ENCODE measurements at places on chromosomes 2 and 18. TPM values are rescaled to one million over a fixed set of nuclear protein-coding genes. Genes with fewer than 3 reads are reported as not detected.

Gene ANKRD30B
- not detected for total RNA-seq

Gene KIF1A
- total RNA-seq = 2.2 TPM

Gene ONECUT2
- total RNA-seq = 0.31 TPM

Gene PIK3C3
- 44.1 TPM for total RNA-seq

Gene DCDC2C
- total RNA-seq = not detected

Gene CFAP65
- 0.39 TPM for total RNA-seq

Gene TMEM200C
- total RNA-seq = 0.20 TPM

Gene MARCO
- 3.2 TPM for total RNA-seq

DNA sequence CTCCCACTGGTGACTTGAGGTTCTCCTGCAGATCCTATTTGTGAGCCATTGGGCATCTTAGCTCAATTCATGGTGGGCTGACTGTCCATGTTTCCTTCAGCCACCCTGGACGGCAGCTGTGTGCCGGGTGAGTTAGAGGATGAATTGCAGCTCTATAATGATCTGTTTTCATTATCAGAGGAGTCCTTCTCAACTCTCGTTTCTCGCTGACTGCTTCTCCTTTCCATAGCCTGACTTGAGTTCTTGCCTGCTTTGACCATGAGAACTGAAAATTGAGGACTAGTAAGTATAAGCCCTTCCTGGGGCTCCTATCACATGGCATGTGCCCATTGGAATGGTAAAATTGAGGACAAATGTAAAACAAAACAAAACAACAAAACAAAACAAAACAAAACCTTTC lies 121.8 kb downstream of the CDC42EP3 start:
- no peak for DNase-seq

DNA sequence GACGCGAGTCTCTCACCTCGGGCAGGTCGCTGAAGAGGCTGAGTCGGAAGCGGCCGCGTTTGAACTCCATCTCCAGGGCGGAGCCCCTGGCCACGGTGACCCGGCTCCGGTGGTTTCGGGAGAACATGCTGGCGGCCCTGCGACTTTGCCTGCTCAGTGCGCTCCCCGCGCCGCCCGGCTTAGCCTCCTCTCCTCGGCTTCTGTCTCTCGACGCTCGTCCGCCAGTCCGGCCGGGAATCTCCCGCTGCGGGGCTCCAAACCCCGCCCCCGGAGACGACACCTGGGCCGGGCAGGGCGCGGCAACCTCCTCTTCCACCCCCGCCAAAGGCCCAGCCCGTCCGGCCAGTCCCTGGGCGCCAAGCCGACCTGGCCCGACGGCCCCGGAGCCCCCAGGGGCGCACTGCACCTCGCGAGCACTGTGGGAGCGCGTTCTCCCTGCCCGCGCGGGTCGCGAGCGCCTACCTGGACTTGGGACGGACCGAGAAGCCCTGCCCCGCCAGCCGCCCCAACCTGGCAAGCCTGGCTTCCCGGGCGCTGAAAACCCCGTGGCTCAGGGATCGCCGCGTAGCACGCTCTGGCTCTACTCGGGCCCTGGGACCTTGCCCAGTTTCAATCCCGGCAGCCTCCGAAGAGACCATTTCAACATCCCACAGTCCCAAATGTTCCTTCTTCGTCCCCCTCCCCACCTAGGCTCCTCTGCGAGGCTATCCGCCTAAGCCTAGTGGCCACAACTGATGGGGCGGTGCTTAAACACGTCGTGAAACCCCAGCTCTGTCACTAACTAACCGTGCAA lies at the start of gene RTKN:
Gene RTKN (minus strand): TSS at position 248 of the 793 bp plus-strand sequence. CDS start 121 bp downstream, at position 127.
- DNase-seq = peak; percentile 79

DNA sequence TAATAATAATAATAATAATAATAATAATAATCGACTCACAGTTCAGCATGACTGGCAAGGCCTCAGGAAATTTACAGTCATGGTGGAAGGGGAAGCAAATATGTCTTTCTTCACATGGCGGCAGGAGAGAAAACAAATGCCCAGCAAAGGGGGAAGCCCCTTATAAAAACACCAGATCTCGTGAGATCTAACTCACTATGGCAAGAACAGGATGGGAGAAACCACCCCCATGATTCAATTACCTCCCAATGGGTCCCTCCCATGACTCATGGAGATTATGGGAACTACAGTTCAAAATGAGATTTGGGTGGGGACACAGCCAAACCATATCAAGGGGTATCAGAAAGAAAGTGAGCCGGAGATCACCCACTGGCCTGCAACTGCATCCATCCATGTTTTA lies 40.5 kb upstream of the PAPOLG start:
- DNase-seq = no peak

GRCh38 chr2:199471443-199472057 lies 13.8 kb upstream of the SATB2 start:
- peak; percentile 82 for DNase-seq

- DNase-seq = no peak
These were observed 290.4 kb upstream of the ZC3H15 start for GRCh38 chr2:186195696-186196095.

GRCh38 chr2:240204431-240205276 lies 64.2 kb upstream of the OTOS start:
- no peak for DNase-seq

DNA sequence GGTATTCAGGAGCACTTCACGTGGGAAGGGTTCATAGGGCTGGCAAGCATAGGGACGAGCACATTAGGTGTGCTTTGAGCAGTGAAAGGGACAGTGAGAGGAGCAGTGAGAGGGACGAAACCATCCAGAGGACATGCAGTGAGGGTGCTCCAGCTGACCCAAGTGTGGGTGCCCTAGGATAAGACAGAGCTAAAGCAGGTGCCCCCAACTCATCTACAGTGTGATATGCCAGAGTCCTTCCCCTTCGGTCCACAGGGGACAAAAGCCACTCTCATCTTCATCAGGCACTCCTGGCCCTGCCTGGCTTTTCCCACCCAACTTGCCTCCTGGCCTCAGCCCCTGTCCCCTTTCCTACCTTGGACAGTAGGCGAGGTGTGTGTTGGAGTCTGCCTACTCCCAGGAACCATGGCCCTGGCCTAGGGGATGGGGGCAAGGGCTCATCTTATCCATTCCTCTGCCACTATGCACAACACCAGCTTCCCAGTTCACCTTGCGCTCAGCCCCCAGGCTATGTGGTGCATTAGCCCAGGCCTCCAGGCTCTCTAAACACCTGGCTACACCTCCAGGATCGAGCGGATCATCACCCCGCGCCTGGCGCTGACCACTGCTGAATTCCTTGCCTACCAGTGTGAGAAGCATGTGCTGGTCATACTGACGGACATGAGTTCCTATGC lies 16.1 kb upstream of the ANKRD53 start:
- peak; percentile 9 for DNase-seq

GRCh38 chr2:12436935-12437561 lies 279.7 kb upstream of the TRIB2 start:
- no peak for DNase-seq

GRCh38 chr2:118296663-118297062 lies 208.4 kb downstream of the INSIG2 start:
- DNase-seq = no peak

GRCh38 chr2:37168217-37168981 lies 11.6 kb upstream of the EIF2AK2 start:
- DNase-seq = no peak

DNA sequence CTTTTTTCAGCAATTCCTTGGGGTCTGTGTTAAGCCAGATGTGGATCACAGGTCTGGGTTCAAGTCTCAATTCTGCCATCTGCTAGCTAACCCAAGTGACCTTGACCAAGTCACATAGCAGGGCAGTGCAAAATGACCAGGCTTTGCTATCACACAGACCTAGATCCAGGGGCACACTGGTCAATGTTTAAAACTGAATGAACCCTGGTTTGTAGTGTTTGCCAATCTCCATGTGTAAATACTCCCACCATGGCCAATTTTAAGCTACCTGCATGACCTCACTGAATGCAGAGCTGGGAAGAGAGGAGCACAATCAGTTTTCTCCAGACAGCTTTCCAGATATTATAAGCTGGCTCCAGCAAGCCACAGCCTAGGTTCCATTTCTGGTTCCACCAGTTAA lies 142.9 kb downstream of the CHST9 start:
- no peak for DNase-seq

- peak; percentile 80 for DNase-seq
These were observed 36.1 kb upstream of the GPD2 start for GRCh38 chr2:156399950-156400705.

DNA sequence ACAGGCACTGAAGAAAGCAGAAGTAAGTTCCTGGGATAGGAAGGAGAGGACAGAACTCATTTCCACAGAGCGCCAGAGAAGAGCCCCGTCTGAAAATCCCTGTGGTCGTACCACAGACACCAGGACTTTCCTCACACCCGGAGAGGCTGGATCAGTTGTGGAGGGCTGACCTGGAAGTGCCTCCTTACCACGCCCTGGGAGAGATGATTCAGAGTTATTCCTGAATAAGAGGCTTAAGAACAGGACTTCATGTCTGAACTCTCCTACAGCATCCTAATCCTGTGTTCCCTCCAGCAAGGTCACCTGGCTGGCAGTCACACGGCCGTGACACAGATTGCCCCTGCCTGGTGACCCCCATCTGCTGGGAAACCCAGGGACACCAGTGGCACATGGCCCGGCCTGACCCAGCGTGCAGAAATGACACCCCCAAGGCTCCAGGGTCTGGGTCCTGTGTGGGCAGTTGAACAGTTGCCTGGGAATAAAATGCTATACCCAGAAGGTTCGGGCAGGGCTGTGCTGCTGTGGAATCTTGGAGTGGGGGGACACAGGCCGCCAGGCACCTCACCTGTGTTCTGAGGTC lies 105.9 kb downstream of the PXDN start:
- no peak for DNase-seq

DNA sequence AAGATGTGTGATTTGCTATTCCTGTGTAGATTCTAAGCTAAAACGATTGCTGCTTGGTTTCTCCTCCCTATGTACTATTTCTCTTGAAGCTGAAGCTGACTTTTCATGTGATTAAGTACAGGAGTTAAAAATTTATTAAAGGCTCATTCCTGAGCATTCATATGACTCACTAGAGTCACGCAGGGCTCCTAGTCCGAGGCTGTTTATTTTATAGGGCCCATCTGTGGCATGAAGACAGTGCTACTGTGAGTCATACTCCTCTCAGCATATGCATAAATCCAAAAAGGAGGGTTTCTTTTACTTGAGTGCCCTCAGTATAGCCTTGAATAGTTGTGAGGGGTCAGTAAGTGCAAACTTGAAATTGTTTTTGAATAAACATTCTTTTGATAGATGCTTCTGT lies 378.8 kb downstream of the PTPRM start:
- no peak for DNase-seq

DNA sequence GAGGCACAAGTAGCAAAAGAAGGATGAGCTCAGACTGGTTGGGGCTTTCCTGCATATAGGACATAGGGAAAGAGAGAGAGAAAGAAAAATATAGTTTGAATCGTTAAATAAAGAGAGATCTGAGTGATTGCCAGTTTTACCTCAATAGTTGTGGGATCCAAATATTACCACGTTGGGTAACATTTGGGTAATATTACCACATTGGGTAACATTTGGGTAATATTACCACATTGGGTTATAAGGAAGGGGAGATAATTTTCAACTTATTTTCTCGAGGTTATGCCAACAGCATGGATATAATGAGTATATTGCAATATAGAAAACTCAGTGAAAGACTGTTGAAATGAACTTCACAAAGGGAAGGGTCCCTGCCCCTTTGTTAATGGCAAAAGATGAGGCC lies 20.7 kb downstream of the SP140 start:
- DNase-seq = no peak

- DNase-seq = no peak
These were observed 133.2 kb downstream of the ACKR3 start for GRCh38 chr2:236702657-236703372.

DNA sequence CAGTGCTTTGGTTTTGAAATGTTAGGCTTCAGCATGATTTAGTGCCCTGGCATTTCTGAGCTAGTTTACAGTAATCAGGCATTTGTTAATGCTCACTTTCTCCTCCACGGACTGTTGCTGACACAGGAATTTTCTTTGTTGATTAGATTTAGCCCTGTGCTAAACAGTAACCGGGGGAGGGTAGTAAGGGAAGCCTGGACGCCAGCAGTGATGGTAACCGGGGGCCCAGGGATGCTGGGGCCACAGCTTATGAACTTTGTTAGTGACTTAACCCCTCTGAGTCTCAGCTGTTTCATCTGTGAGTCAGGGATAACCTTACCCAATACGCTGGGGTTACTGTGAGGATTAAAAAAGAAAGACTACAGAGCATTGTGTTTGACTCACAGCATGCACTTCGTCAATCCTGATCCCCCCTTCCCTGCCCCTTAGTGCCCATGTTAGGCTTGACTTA lies 33.5 kb downstream of the KLHL29 start:
- DNase-seq = no peak

GRCh38 chr2:121084130-121084680 lies 200.8 kb downstream of the TFCP2L1 start:
- no peak for DNase-seq

DNA sequence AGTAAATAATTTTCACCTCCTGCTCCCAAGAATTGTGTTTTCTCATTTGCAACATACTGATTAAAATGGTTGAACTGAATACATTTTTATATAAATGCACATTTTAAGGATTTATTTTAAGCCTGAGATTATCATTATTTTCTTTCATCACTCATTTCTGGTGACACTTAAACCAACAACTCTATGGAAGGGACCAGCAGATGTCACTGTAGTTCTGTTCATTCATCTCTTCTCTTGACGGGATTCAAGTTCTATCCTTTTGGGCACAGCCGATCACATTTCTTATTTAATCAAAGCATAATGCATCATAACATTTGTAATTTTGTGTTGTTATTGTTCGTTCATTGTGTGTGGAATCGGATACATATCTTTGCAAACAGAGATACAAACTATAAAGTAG lies 417.9 kb downstream of the HRH4 start:
- DNase-seq = no peak

DNA sequence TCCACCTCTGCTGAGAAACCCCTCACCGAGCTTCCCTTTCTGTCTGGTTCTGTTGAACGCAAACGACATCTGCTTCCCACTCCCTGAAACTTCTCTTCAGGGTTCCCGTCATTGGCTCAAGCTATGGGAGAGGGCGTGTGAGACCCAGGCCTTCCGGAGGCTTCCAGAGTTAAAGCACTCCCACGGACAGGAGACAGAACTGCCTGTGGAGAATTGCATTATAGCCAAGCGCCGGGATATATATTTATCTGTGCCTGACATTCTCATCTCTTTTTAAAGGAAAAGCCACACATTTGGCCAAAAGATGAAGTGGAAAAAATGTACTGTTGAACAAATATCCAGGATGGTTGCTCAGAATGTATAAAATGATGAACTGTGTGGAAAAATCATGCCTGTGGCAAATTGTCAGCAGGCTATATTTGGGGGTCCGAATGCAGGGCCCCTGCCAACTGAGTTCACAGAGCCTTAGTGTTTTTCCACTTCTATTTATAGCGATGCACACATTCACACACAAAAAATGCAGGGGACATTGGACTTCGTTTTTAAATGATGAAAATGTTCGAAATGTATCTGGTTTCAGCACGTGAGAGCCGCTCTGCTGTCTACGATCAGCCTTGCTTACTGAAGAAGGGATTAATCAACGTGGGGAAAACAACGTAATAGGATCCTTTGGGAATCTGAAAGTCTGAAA lies 59.5 kb downstream of the E2F6 start:
- DNase-seq = no peak

Measured in left colon (tissue), 2 donors.